Stimulated activated CD4-positive, alpha-beta T cell treated with anti-CD3 and anti-CD28 coated beads, Interleukin-12 subunit alpha, Interleukin-12 subunit beta, amount 100 ng/mL, for 4 hours (primary cell): ENCODE measurements at places on chromosomes 4 and X.

DNA sequence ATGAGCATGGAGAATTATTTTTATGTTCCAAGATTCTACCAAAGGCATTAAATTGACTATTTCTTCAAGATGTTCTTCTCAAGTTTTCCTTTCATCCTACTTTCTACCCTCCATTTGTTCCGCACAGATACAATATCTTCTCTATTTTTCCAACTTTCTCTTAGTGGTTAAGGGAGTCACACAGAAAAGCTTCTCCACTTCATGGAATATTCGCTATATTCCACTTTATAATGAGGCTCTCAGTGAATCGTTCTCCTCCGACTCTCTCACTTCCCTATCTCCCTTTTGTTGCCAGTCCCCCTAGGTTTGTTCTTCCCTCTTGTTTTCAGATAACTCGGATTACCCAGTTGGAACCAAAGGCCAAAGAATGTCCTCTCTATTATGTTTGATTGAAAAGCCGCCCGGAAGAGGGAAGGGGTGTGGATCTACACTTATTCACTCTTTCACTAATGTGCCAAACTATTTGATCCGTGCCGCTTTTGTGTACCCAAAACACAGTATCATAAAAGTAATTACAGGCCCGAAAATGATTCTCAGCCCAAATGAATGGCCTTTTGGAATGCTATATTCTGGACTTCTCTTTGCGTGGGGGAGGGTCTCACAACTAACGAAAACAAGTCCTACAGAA, 1.2 kb downstream of the SH3D19 start:
- no peak for DNase-seq

DNA sequence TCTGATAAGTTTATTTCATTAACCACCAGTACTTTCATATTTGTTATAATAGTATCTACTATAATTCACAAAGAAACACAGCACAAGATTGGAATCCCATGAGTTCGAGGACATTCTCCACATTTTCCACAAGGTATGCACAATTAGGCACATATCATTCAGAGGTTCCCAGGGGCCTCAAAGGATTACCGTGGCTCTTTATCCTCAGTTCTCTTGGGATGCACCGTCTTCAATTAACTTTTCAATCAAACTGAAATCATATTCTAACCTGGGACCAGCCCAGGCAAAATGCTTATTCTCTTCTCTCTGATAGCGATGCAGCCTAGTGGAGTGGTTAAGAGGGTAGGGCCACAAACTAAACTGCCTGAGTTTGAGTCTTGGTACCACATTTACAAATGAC, 242.6 kb upstream of the RASGEF1B start:
- no peak for DNase-seq

DNA sequence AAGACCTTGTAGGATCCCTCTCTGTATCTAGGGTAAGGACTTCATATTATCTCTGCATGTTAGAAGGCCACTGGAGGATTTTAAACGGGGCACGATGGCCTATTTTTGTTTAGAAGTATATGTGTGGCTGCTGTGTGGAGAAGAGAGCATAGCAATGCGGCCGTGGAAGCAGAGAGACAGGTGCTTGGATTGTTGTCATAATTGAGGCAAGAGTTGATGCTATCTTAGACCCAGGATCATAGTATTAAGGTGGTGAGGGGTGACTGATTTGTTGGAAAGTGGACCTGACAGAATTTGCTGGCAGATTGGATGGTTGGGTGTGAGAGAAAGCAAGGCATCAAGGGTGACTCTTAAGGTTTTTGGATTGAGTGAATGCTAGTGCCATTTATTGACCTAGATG, 63.4 kb downstream of the CCKAR start:
- no peak for DNase-seq

DNA sequence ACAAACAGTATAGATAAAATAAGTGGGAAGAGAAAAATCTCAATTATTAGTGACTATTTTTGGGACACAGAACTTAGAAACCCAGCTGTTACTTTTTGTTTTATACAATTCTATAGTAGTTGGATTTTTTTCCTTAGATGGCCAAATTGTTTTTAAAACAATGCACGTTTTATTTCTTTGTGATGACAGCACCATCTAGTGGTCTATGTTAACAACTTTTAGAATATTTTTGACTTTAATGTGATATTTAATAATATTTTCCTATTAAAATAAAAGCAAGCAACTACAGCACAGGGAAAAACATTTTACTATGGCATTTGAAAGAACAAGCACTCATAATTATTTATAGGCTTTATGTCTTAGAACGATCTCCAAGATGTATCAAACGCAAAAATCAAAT, 5.6 kb upstream of the SMIM31 start:
- no peak for DNase-seq

DNA sequence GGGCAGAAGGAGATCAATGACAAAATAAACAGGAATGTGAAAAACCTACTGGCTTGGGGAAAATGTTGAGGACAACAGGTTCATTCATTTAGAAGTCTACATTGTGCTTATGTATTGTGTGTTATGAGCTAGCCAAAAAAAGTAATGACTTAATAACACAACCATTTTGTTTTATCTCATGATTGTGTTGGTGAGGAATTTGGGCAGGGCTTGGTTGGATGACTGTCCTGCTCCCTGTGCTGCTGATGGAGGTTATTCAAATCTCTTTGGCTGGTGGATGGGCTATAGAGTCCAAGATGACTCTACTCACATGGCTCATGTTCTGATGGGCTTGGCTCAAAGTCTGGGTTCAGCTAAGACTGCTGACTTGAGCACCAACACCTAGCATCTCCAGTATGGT, 116.3 kb downstream of the HS3ST1 start:
- DNase-seq, result no peak

DNA sequence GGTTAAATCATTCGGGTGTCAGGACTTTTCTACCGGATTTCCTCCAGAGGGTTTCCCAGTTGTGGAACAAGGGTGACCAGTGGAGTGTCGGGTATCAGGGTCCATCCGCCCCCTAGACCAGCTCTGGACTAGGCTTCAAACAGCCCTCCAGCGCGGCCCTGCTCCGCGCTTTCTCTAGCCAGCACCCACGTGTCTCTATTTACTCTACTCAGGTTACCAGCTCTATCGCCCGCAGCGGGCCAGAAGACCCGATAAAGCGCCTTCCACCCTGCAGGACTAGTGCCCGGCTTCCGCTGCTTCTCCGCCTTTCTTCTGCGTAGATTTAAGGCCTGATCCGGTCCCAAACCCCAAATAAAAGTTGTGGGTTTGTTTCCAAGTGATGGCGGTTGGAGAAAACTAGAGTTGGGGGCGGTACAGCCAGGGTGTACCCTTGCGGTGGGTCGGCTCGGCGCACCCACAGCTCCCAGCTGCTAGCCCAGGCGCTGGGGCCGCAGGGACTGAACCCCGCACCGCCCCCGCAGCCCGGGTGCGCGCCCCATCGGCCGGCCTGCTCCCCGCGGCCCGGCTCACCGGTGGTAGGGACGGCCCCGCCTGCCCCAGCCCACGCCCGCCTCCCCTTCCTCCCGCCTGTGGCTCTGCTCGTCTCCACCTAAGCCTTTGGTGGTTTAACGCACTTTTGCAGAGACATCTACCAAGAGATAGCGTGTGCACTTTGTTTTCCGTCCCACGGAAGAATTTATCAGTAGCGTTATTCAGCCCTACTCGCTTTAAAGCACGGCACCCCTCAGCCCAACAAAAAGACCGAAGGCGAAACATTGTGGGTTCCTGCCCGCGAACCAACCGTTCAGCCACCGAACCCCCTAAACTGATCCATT, 2.1 kb downstream of the LEF1 start:
- peak; percentile 72 for DNase-seq

DNA sequence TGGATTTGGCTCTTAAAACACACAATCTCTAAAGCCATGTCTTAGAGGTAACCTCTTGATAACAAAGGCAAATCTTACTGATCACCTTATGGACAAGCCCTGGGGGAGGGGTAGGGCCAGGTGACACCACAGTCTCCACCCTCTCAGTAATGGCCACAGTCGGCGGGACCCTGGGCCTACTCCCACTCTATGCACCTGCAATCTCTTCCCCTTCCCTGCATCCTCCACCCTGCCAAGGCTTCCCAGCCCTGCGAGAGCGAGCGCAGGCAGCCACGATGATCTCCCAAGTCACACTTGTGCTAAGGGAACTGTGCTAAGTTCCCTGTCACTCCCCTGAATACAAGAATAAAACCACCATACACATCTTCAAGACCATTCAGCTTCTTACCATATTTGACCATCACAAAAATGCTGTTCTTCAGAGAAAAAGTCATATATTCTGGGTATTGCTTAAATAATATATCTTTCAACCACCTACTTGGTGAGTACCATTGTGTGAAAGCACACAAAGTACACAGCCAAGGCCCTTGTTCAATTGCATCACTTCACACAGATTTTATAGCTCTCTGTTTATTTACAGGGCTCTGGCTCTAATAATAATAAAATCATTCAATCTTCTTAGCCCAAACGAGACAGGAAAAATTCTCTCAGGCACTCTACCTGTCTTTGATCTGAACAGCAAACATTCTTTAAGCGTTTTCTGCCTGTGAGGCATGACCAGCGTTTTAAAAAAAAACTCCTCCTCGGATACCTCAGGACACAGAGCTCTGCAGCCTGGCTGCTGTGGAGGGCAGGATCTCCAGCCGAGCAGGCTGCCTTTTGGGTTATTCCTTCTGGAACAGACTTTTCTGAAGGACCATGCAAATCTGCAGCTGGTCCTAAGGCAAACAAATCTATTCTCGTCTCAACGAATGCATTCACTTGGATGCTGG, 115.7 kb upstream of the MAP3K15 start:
- no peak for DNase-seq

- DNase-seq, result no peak
Observed at GRCh38 chrX:54359408-54359807, 1.6 kb upstream of the WNK3 start.

GRCh38 chr4:137664046-137664387, 131.7 kb upstream of the PCDH18 start:
- DNase-seq, result no peak

- DNase-seq, result no peak
Observed at GRCh38 chrX:18146954-18147353, 73.7 kb downstream of the BEND2 start.

DNA sequence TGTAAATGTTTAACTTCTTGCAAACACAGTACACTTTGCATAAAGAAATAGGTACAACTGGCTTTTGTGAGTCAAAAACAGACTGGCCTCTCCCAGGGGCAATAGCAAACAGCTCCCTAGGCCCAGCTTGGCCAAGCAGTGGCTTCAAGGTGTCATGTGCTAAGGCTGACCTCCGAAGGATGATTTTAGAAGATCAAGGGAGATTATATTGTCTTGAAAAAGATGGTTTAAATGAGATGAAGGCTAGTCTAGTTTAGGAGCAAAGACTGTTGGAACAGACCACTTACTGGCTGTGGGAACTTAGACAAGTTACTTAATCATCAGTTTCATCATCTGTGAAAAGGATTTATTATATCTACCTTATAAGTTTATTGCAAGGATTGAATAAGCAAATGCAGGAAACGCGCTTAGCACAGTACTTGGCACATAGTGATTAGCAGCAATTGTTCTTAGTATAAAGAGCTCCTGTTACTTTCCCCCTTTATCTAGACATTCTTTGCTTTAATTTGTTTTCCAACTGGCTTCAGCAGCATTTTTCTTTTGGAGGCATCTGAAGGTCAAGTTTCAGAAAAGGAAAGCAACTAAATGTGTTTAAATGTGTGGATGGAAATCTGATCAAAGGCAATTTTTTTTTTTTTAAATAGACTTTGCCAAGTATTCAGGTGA, 17.2 kb downstream of the ANXA3 start:
- no peak for DNase-seq

- DNase-seq, result no peak
Observed at GRCh38 chr4:85779165-85779564, 304.2 kb downstream of the ARHGAP24 start.

DNA sequence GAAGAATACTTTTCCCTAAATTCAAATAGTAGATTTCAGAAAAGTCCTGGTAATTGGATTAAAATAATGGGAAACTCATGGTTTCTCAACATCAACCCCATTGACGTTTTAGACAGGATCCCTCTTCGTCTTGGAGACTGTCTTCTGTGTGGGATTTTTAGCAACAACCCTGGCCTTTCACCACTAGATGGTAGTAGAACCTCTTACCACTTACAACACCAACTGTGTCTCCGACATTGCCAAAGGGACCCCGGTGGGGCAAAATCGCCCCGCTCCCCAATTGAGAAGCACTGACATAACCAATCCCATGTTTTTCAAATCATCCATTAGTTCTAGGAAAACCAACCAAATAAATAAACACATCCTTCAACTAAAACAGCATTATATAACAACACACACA, 16.9 kb upstream of the ANOS1 start:
- DNase-seq, result no peak

DNA sequence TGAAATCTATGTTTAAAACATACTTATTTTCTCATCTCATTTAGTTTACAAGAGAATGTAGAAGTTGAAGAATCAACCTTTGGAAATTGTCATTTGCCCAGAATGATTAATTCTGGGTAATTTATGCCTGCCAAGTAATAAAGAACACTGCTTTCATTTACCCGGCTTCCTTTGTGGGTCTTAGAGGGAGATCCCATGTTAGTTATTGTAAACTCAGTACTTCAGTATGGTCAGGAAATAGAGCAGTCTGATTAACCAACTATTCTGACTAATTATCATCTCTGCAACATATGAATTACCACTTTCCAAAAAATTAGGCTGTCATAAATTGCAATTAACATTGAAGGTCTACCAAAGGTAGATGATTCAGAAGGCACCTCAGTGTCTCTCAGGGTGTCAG, 324.5 kb downstream of the HNRNPD start:
- DNase-seq, result no peak

- DNase-seq, result no peak
Observed at GRCh38 chr4:149008415-149009025, 566.3 kb upstream of the NR3C2 start.

- no peak for DNase-seq
Observed at GRCh38 chrX:136835761-136836160, 44.8 kb downstream of the RBMX start.

GRCh38 chrX:31199056-31199839, 127.4 kb upstream of the FTHL17 start:
- no peak for DNase-seq

- DNase-seq, result no peak
Observed at GRCh38 chr4:4913147-4913561, 53.7 kb downstream of the MSX1 start.

DNA sequence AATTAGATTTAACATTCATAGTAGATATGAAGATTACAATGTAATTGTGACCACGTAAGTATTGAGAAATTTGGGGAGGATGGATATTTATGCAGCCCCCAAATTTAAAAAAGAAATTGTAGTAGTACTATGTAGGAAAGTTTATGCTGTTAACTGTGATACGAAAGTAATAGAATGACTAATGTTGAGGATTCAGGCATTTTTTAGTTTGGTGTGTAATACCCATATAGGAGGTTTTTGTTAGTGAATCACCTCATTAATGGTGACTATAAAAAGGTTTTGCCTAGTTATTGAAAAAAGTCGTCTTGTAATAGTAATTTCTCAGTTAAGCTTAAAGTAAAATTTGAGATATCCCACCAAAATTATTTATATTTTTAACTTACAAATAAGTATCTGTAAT, 67.2 kb downstream of the SMARCAD1 start:
- DNase-seq, result no peak

GRCh38 chr4:23040539-23040938, 347.8 kb downstream of the GBA3 start:
- DNase-seq, result no peak

GRCh38 chr4:111632641-111633151, 512.6 kb upstream of the FAM241A start:
- no peak for DNase-seq

GRCh38 chr4:25103418-25103817, 56.8 kb downstream of the SEPSECS start:
- DNase-seq, result no peak

- no peak for DNase-seq
Observed at GRCh38 chr4:116849620-116850019, 235.8 kb downstream of the TRAM1L1 start.
